ENCODE measurements at places on chromosomes 1 and 21.

DNA sequence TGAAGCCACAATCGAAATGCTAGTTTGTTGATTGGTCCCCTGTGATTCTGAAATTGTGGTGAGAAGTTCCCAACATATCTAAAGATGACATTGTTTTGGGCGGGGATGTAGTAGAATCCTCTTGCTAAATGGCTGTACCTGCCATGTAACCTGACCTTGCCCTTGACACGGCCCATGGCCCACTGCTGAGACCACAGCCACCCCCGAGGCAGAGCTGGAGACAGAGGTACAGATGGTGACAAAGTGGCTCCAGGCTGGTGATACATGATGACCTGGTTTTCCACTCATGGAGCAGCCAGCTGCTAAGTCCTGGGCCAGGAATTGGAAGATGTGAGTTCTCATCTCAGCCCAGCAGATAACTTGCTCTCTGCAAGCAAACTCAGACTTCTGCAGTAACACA lies 226.5 kb downstream of the FOXD2 start:
- no peak for DNase-seq

DNA sequence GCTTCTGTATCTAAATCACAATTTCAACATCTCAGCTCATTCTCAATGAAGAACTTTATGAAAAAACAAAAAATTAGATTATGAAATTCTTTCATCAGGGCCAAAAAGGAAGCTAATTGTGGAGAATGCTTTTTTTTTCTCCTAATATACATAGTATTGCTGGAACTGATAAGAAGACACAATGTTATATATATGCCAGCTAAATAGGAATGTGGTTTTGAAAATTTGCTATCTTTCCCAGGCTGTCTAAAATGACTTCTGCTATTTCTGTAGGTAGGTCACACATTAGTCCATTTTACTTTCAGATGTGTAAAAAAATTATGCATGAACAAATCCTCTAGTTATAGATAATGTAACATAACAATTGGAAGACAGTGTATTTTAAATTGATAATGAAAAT lies 732.9 kb downstream of the RWDD3 start:
- no peak for DNase-seq

DNA sequence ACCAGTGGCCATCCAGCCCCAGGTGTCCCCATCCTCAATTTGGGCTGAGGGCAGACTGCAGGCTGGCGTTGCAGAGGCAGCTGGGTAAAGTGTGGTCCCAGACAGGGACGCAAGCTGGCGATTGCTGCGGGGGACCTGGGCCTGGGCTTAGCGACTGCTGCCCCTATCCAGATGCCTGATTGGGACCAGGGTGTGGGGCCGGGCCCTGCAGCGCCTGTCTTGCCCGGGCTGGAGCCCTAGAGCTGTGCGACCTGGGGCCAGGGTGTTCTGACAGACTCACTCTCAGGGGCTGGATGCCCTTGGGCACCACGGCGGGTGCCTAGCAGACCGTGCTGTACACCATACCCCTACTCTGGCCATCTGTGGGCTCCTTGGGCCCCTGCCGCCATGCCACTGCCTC lies 16.2 kb upstream of the FAAP20 start:
- DNase-seq = no peak

DNA sequence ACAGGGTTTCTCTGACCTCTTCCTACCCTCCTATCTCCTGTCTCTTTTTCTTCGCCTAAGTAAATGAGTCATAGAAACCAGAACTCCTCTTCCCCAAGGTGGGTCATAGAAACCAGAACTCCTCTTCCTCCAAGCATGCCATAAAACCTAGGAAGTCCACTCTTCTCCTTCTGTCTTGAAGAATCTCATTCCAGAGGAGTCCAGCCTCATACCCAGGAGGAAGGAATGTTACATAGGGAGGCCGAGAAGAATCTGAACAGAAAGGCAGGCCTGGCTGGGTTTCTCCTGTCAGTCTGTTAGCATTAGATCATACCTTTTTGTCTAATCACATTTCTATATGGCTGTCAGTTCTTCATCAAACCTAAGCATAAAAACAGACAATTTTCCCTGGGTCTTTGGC lies 47.5 kb upstream of the WLS start:
- no peak for DNase-seq

- DNase-seq = no peak
Observed at GRCh38 chr1:20325844-20326420, 35.3 kb downstream of the VWA5B1 start.

DNA sequence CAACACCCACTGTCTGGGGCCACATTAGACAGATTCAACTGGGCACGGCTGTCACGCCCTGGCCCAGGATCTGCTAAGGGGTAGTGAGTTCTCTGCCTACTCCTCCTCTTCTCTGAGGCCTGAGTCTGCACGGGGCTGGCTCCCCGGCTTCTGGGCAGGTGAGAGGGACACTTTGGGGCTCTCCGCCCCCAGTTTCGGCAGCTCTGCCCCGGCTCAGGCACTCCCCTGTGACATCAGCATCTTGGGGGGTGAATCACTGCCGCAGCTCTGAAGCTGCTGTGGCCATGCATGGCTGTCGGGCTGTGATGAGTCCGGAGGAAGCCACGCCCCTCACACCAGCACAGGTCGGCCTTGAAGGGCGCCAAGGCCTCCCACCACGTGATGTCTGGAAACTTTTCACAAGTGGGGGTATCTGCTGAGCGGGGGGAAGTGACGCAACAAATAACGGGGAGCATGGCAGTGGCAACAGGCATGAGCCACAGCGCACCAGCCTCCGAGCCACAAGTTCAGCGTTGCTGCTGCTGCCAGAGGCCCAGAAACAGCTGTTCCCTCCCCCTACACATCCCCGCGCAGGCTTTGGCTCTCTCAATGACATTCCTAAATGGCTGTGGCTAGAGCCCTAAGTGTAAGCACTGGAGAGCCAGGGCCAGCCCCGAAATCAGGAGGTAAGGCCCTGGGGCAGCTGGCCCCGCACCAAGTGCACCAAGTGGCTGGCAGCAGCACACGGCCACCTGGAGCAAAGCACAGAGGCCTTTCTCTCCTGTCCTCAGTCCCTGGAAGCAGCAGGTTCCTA lies 26.3 kb downstream of the ZBTB17 start:
- DNase-seq = peak; percentile 92

- DNase-seq = no peak
Observed at GRCh38 chr1:237258871-237259270, 216.9 kb downstream of the RYR2 start.

DNA sequence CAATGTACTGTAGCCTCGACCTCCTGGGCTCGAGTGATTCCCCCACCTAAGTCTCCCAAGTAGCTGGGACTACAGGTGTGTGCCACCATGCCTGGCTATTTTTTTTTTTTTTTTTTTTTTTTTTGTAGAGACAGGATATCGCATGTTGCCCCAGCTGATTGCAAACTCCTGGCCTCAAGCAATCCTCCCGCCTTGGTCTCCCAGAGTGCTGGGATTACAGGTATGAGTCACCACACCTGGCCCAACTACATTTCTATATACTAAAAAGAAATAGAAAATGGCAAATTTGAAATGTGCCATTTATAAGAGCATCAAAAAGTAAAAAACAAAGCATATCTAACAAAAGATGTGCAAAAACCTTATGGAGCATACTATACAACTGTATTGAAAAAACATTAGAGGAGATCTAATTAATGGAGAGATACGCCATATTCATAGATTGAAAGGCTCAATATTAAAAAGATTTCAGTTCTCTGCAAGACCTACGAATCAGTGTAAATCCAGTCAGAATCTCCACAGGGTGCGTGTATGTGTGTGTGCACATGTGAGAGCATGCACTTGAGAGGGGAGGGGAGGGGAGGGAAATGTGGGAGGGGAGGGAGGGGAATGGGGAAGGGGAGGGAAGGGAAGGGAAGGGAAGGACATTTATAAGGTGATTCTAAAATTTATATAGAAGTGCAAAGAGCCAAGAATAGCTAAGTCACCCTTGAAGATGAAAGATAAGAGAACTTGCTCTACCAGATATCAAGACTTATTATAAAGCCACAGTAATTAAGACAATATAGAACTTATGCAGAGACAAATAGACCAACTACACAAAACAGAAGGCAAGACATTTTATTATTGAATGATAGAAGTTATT lies 15.5 kb upstream of the PADI4 start:
- DNase-seq = no peak

DNA sequence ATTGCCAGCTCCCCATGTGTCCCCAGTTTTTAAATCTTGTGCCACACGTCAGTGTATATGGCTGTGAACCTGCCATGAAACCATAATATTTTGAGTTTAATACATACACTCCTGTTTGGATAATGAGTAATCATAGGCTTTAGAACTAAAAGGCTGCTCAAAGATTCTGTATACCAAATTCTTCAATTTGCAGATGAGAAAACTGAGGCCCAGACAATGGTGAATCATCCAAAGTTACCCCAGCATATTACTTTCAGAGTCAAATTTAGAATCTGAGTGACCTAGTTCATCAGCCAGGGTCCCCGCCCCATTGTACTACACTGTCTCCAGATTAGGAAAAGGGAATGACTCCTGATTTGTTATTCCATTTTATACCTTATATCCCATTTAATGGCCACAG lies 224.6 kb downstream of the FGGY start:
- DNase-seq = no peak

DNA sequence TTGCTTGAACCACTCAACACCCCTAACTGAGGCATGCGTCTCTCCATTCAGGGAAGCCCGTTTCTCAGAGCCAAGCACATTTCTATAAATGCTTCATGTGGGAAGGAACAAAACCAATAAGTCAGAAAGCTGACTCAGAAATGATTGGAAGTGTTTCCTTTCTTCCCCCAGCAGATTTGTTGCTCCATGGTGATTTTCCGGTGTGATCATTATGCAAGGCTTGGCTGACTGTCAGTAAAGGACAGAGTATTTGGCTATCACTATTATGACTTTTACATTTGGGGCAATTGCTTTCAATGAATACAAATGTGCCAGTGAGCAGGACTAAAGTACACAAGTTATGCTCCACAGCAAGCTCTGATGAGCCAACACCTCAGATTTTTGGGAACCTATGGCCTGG lies 53.3 kb upstream of the ZC3H11B start:
- DNase-seq = peak; percentile 7

- DNase-seq = peak; percentile 61
Observed at GRCh38 chr1:33388805-33389771, 41.8 kb downstream of the PHC2 start.

DNA sequence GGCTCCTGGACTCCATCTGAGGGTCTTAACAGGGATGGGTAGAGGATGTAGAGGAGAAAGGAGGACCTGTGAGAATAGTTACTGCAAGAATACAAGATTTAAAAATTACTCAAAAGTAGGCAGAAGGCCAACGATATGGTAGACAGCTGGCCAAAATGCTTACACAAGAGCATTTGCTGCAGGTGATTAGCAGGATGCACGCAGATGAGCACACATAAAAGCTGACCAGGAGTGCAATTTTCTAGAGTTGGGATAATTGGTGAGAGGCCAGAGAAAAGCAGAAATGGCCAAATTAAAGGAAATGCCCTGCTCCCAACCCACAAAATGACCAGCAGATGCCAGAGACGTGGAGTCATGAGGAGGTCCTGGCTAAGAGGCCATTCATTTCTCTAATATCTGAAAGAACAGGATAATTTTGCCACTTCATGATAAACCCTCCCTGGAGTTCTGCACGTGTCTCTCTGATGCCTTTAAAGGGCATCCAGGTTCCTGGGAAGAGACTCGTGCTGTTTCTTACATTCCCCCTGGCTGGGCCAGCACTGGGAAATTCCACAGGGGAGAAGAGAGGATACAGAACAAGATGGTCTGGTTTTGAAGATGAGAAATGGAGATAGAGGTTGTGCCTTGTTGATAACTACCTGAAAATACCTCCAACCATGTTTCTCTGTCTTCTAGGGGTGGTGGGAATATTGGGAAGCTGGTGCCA lies 62.3 kb upstream of the KCNA3 start:
- DNase-seq = peak; percentile 15

DNA sequence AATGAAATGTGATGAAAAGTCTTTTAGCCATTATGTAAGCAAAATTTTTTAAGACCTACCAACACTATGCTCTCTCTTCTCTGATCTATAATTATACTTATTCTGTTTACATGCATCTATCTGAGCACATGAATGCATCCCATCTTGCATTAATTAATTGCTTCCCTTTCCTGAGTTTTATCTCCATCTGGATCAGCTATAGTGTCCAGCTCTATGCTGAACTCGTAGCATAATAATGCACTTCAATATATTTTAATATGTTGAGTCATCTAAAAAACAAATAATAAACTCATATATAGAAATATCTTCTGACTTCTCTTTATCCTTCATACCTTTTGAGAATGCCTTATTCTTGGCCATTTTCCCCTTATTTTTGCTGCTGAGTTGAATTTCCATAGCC lies 1097.8 kb downstream of the TTLL7 start:
- DNase-seq = no peak

GRCh38 chr21:46381541-46381940 lies 57.6 kb downstream of the PCNT start:
- no peak for DNase-seq

DNA sequence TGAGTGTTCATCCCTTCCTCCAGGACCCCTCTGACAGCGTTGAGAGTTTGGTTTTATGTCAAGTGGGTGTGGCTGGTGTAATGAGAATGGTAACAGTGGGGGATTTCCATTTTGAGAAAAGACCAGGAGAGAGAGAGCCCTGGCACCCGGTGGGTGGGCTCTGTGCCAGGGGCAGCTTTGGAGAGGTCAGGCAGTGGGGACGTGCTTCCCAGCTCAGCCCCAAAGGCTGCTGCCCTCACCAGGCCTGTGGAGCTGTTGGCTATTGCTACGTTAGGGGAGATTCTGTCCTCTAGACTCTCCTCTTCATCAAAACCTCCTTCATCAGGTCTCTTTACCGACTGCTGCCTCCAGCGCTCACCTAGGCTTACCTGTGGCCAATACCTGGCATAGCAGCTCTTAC lies 176.3 kb downstream of the PTPRU start:
- no peak for DNase-seq

DNA sequence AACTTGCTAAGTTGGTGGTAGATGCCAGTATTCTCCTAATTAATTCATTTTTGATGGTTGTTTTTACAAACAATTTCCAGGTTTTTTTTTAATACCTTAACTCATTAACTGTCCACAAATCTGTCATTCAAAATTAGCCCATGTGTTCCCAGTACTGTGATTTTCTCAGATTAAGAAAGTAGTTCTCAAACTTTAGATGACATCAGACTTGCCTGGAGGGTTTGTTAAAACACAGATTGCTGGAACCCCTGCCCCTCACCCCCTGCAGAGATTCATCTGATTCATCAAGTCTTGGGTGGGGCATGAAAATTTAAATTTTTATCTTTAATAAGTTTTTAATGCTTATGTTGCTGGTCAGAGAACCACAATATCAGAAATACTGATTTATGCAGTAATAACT lies 130.5 kb downstream of the BACH1 start:
- DNase-seq = no peak

DNA sequence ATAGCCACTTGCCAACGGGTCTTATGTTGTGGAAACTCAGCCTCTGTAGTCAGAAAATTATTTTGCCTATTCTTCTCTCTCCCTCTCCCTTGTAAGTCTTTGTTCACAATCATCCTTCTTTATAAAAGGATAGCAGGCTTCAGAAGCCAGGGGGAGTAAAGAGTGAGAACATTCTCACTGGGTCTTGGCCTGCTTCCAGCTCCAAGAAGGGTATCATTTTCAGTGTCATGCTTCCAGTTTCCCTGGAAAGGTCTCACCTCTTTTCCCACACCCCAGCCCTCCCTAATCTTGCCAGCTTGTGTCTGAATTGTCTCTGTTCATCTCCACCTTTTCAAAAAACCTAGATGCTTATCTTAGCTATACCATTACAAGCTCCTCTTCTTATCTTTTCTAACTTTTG lies 346.2 kb upstream of the LRRC7 start:
- DNase-seq = no peak

- DNase-seq = no peak
Observed at GRCh38 chr1:245501633-245502032, 346.8 kb downstream of the KIF26B start.

- DNase-seq = peak; percentile 81
Observed at GRCh38 chr1:46549697-46550681, 1.5 kb downstream of the KNCN start.
